ENCODE measurements at places on chromosomes 16 and 17.

- DNase-seq: no peak
These were observed 15.1 kb upstream of the TLCD3B start for GRCh38 chr16:30046178-30046577.

- no peak for DNase-seq
These were observed 2.1 kb downstream of the MFAP4 start for GRCh38 chr17:19384723-19385391.

- no peak for DNase-seq
These were observed 6.7 kb downstream of the TMC6 start for GRCh38 chr17:78121801-78122215.

GRCh38 chr17:21211825-21212479 lies 2.0 kb downstream of the TMEM11 start:
- DNase-seq: no peak

DNA sequence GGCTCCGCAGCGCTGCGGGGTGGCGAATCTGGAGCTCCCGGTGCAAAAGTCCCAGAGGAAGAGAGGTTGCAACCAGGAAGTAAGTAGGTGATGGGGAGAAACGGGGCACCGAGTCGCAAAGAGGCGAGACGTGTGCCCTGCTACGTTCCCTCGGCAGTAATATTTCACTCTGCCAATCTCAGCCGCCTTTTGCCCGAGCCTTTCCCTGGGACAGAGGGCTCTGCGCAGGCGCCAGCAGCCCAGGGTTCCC lies at the start of gene NR1D1:
TSS of gene NR1D1 (minus strand) at position 171 of the 250 bp plus-strand sequence. CDS start 495 bp downstream, outside the sequence.
- DNase-seq: no peak
